ENCODE measurements at places on chromosomes 13 and 19. TPM values are rescaled to one million over a fixed set of nuclear protein-coding genes. Genes with fewer than 3 reads are reported as not detected.

The CD22 gene
- total RNA-seq, result 3.3 TPM

The RDH8 gene
- not detected for total RNA-seq

The METTL21C gene
- 35.8 TPM for total RNA-seq

The THSD8 gene
- 5.1 TPM for total RNA-seq

The KLK11 gene
- total RNA-seq, result not detected

The AKAP11 gene
- total RNA-seq, result 17.3 TPM

- H3K4me1 ChIP-seq, result no peaks in the 10 kb centered on the region
- no peaks in the 10 kb centered on the region for H3K27me3 ChIP-seq
- H3K36me3 ChIP-seq, result no peaks in the 10 kb centered on the region
- peak within 1 kb of the TSS; percentile 31 for H3K4me3 ChIP-seq
These were observed at the start of gene LCP1 for GRCh38 chr13:46181840-46182490. Gene LCP1, minus strand, starts transcription at chr13:46182177. Its CDS starts 22,515 bp downstream, at chr13:46159662.

GRCh38 chr19:46839752-46840497 is 10.7 kb downstream of the AP2S1 start:
- peaks cover 67% of the 10 kb centered on the region for H3K36me3 ChIP-seq
- no peak overlapping the region for H3K4me3 ChIP-seq
- no peak for DNase-seq
- H3K4me1 ChIP-seq, result peaks cover 4% of the 10 kb centered on the region

GRCh38 chr19:50024719-50025021 is 502 bp downstream of the VRK3 start:
- no peak for DNase-seq
- peaks cover 10% of the 10 kb centered on the region for H3K36me3 ChIP-seq
- no peaks in the 10 kb centered on the region for H3K27me3 ChIP-seq

DNA sequence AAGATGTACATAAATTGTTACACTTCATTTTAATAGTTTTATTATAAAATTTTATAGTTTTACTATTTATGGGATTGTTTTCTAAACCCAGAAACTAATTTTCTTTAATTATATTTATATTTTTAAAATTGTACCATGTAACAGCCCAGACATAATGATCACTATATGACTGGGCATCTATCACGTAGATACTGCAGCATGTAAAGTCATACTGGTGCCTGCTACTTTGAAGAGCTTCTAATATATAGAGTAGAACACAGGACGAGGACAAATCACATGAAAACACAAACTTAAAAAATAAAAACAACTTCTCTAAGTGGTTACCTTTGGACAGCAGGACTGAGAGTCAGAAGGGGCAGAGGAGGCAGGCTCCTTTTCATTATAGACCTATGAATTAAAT is 5.3 kb downstream of the ELF1 start:
- no peak for DNase-seq
- H3K4me3 ChIP-seq, result no peak overlapping the region
- no peaks in the 10 kb centered on the region for H3K36me3 ChIP-seq
- H3K27ac ChIP-seq, result no peak overlapping the region
- H3K4me1 ChIP-seq, result no peaks in the 10 kb centered on the region
- no peaks in the 10 kb centered on the region for H3K27me3 ChIP-seq

DNA sequence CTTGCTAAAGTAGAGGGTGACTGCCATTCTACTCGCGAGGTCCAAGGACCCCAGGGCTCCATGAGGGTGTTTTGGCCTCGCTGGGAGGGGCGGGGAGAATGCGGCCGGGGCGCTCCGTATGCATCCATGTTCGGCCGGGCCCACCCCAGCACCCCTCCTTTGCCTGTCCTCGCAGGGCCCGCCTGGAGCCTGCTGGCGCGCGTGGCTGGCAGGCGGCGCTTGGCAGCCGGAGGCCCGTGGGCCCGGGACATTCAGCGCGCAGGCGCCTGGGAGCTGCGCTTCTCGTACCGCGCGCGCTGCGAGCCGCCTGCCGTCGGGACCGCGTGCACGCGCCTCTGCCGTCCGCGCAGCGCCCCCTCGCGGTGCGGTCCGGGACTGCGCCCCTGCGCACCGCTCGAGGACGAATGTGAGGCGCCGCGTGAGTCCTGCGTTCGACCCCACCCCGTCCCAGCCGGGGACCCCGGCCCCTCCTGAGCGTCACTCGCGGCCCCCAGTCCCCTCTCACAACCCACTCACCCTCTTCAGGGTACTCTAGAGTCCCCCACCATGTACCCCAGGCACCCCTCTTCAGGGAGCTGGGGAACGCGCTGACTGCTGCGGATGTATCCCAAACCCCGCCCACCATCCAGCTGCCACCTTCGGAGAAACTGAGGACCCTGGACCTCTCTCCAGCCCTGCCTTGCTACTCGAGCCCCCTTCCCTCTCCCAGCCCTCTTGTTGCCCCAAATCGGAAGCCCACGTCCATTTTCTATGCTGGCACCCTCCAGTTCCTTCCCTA is 4.1 kb downstream of the DLL3 start:
- H3K4me1 ChIP-seq, result peaks cover 23% of the 10 kb centered on the region
- DNase-seq, result peak; percentile 88
- no peak overlapping the region for H3K27ac ChIP-seq
- no peaks in the 10 kb centered on the region for H3K36me3 ChIP-seq
- peaks cover 84% of the 10 kb centered on the region for H3K27me3 ChIP-seq

GRCh38 chr13:112765731-112766130 is 75.9 kb downstream of the ATP11A start:
- DNase-seq, result no peak
- peaks cover 33% of the 10 kb centered on the region for H3K4me1 ChIP-seq
- no peaks in the 10 kb centered on the region for H3K27me3 ChIP-seq
- no peak overlapping the region for H3K4me3 ChIP-seq
- H3K36me3 ChIP-seq, result no peaks in the 10 kb centered on the region

Data from muscle of leg (tissue), 16 donors.